ENCODE measurements at places on chromosomes 7 and 10.

- DNase-seq, result no peak
Measured at GRCh38 chr10:105075031-105075430, 433.9 kb downstream of the SORCS3 start.

- no peak for DNase-seq
Measured at GRCh38 chr7:44103923-44104859, at the start of gene AEBP1. AEBP1 (plus strand) TSS chr7:44104345; CDS start chr7:44104666, 321 bp downstream.

- no peak for DNase-seq
Measured at GRCh38 chr7:30846378-30846777, 65.3 kb upstream of the AQP1 start.

- DNase-seq, result no peak
Measured at GRCh38 chr10:125742465-125742864, 23.0 kb downstream of the EDRF1 start.

- no peak for DNase-seq
Measured at GRCh38 chr10:23191764-23192711, at the start of gene PTF1A. PTF1A (plus strand) TSS chr10:23192312; CDS start chr10:23192531, 219 bp downstream.

GRCh38 chr7:47170516-47170915 lies 411.4 kb downstream of the TNS3 start:
- no peak for DNase-seq

- DNase-seq, result no peak
Measured at GRCh38 chr10:46514431-46514861, 42.0 kb downstream of the GPRIN2 start.

DNA sequence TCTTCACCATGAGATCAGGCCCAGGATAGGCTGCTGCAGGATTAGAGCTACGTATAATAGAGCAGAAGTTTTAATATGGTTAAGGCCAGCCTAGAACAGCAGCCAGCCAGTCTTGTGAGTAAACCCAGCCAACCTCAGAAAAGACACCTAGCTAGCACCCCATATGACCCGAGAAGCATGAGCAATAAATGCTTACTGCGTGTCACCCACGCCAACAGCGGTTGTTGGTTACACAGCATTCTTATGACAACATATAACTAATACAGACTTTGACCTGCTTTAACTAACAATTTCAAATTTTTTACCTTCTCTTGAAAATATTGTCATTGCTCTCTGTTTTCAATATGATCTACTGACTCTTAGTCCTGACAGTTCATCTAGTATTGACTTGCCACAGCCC lies 105.7 kb downstream of the HBP1 start:
- no peak for DNase-seq

DNA sequence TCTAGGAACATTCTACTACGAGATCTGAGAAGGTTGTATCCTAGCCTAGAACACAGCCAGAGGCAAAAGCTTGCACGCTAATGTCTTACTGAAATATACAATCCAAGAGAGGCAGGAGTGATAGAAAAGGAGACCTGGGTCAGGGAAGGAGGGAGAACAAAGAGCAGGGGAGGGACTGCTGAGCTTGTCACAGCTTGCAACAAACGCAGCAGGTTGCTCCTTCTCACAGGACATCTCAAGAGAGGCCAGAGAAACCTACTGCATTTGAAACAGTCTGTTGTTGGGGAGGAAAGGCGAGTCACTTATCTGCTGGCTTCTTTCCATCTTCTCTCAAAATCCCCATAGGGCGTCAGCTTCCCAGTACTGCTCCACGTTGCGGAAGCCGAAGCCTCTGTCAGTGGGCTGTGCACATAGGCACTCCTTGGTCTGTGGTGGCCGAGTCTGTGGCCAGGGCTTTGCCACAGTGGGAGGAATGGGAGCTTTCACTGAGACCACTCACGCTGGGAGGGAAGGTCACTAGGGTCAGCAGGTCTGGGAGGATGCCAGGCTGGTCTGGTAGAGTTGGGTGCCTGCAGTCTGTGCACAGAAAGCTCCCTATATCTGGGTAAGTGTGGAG lies 25.8 kb upstream of the GPNMB start:
- no peak for DNase-seq

- no peak for DNase-seq
Measured at GRCh38 chr7:16399916-16400892, 21.1 kb downstream of the CRPPA start.

DNA sequence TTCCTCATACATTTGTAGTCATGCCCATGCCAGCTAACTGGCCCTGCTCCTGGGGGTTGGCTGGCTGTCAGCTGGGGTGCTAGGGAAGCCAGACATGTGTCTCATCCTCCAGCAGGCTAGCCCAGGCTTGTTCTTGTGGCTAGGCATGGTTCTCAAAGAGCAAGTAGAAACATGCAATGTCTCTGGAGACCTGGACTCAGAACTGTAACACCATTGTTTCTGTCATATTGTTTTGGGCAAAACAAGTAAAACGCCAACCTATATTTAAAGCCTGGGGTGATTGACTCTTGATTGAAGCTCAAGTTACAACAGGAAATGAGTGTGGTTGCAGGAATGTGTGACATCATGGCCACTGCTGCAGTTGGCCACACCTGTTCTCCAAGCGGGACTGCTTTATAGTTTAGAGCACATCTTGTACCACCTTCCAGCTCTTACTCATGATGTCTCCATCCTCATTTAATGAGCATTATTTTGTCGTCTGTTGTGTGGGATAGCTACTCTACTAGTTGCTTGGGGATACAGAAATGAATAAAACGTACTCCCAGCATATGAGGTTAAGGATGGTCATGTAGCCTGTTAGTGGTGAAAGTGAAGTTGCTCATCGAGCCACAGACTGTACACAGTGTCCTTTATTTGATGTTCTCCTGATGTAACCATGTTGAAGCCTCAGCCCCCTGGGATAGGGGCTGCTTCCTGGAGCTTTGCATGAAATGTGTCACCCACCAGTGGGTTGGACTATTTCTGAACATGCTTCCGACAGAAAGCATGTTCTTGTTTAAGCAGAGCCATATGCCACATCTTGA lies 168.4 kb downstream of the SORCS3 start:
- no peak for DNase-seq

DNA sequence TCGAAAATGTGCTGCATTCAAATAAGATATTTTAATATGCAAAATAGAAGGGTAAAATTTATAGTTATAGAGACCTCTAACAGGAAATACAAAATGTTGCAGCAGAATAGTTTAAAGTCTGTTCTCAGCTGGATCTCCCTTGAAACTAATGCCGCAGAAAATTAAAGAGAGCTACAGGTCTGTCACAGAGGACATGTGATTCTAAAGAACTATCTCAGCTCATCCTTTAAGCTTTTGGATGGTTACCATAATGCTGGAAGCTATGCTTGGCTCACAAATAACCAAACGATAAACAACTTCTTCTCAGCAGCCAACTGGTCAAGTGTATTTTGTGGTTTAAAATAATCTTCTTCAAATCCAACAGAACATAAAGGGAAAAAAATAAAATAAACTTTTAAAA lies 353.0 kb downstream of the PARD3 start:
- DNase-seq, result no peak

GRCh38 chr10:73759512-73760115 lies 15.4 kb downstream of the SEC24C start:
- DNase-seq, result peak; percentile 68

DNA sequence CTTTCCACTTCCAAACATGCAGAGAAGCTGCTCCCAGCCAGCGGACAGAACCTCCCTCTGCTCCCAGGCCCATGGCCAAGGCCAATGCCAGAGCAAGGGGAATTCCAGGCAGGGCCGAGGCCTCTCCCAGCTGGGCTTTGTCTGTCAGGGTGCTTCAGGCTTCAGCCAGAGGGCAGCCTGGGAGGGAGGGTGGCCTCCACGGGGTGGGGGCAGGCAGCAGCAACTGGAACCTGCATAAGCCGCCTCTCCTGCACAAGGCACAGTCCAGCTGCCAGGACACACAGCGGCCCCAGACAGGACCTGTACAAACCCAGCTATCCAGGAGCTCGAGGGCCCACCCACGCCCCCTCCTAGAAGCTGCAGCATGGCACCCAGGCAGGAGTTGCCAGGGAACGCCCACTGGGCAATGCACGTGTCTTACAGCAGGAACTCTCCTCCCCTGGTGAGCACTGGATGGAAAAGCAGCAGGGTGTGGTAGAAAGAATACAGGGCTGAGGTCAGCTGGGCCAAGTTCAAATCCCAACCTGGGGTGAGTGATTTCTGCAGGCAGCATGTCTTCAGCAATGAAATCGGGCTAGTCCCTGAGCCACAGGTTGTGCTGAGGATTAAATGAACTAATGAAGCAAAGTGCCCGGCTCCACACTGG lies 7.6 kb downstream of the FAM53B start:
- DNase-seq, result no peak

DNA sequence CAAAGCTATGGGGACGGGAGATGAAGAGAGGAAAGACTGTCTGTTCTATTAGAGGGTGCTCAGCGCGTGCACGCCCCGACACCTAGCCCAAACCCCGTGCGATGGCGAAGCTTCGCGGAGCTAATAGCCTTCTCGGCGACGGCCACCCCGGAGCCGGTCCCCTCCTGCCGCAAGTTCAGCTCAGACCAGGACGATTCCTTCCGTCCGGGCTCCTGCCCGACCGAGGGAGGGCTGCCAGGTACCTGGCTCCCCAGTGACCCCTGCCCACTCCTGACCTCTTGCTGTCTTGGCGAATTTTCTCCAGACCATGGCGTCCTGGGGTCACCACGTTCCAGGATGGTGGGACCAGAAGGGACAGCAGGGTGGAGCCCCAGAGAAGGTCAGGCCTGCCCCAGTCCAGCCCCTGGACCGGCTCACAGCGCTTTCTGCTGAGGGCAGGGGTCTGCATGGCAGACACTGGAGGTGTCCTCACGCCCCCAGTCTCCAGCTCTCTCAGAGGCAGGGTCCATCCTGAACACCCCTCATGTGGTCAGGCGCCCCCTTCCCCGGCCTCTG lies 36.7 kb downstream of the UNCX start:
- DNase-seq, result no peak

DNA sequence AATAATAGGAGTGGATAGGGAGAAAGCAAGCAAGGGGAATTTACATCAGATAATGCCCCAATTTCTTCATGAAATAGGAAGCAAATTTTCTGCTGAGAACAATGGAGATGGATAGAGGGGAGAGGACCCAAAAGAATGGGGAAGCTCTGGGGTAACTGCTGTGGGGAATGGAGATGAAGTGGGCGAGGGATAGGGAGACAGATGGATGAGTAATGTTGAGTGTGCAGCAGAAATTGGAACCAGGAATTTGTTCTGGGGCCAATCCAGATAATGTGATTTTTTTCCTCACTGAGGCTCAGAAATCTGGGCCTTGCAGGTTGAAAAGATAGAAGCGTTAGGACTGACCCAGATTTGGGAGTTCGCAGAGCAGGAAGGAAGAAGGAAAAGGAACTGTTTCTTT lies 24.5 kb upstream of the MRC1 start:
- no peak for DNase-seq

GRCh38 chr10:19367176-19367575 lies 318.6 kb downstream of the MALRD1 start:
- DNase-seq, result no peak

DNA sequence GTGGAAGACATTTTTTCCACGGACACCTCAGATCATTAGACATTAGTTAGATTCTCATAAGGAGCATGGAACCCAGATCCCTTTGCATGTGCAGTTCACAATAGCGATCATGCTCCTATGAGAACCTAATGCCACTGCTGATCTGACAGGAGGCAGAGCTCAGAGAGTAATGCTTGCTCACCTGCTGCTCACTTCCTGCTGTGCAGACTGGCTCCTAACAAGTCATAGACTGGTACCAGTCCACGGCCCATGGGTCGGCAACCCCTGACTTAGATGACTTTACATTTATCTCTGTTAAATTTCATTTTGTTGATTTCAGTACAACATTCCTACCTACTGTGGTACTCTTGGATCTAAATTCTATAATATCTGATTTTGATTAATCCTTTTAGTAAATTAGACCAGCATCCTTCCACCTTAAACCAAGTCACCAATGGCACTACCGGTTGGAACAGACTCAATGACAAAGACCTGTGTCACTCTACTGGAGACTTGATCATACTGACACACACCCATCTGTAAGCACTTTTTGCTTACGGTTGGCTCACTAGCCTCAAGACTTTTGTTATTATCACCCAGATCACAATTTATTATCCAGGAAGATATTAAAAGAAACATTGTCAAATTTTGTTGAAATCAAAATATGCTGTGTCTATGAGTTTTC lies 8.0 kb upstream of the CCDC71L start:
- DNase-seq, result no peak

DNA sequence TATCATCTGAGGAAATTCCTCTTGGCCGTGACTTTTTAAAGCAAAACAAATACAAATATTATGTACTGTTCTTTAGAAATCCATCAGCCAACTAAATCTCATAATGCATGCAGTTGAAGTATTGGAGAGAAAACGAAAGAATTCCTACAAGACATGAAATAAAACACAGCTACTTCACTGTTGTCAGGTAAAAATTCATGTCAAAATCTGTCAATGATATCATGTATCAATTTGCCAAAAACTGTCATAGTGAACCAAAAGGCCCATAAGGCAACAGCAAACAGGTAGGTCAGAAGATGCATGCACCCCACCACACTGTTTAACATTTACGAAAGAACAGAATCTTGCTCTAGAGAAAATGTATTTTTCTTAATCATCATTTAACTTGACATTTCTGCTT lies 2.3 kb downstream of the GPR22 start:
- no peak for DNase-seq

DNA sequence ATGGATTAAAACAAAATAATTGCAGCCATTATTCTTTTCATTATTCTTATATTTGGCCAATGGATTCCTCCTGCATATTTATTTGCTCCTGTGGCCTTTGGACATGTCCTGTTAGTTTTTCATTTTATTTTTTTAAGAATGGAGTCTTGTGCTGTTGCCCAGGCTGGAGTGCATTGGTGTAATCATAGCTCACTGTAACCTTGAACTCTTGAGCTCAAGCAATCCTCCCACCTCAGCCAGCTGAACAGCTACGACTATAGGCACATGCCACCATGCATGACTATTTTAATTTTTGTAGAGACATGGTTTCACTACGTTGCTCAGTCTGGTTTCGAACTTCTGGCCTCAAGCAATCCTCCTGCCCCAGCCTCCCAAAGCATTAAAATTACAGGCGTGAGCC lies 42.7 kb upstream of the SRI start:
- DNase-seq, result no peak

DNA sequence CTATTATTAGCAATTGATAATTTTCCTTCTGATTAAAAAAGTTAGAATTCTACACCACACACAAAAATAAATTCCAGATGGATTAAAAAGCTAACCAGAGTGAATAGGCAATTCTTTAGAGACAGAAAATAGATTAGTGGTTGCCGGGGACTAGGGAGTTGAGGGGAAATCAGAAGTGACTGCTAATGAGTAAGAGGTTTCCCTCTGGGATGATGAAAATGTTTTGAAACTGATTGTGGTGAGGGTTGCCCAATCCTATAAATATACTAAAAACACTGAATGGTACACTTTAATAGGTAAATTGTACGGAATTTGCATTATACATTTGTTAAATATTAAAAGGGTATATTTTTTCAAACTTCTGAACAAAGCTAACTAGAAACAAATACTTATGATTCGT lies 214.9 kb downstream of the GPAM start:
- no peak for DNase-seq

GRCh38 chr10:124324451-124324850 lies 94.3 kb downstream of the OAT start:
- no peak for DNase-seq

- DNase-seq, result no peak
Measured at GRCh38 chr7:123748171-123748733, 551 bp downstream of the WASL start.

- DNase-seq, result no peak
Measured at GRCh38 chr7:28409716-28410627, 2.3 kb upstream of the CREB5 start.

- DNase-seq, result no peak
Measured at GRCh38 chr7:926061-927030, 28.1 kb downstream of the ADAP1 start.
